ENCODE measurements at places on chromosomes 4 and X.

GRCh38 chr4:110059556-110060191, 138.7 kb downstream of the ELOVL6 start:
- DNase-seq = no peak

- DNase-seq = no peak
These were observed 1497.3 kb downstream of the STIM2 start for GRCh38 chr4:28357990-28358389.

GRCh38 chrX:21741869-21742701, 15.8 kb downstream of the SMPX start:
- no peak for DNase-seq

DNA sequence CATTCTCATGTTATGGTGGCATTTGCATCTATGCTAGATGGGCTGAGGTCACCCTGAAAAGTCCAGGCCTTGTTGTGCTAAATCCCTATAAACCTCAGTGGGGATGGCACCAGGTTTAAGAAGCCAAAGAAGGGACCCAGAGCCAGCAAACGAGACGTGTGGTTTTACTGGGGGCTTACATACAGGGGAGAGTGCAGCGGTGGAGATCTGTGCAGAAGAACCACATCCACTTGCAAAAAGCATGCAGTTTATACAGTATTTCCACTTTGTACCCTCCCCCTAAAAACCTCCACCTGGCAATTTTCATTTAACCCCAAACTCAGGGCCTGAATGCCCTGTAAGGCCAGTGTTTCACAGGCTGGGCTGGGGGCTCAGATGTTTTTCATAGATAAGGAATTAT, 134.9 kb upstream of the GATB start:
- no peak for DNase-seq

GRCh38 chr4:98937986-98938720, 9.2 kb upstream of the EIF4E start:
- DNase-seq = no peak

GRCh38 chr4:122224348-122224747, 72.2 kb downstream of the BLTP1 start:
- DNase-seq = no peak

GRCh38 chrX:121150217-121150616, 102.8 kb downstream of the GLUD2 start:
- DNase-seq = no peak

- DNase-seq = no peak
These were observed 33.5 kb downstream of the NSG1 start for GRCh38 chr4:4420421-4420820.

- no peak for DNase-seq
These were observed 68.1 kb upstream of the ZMAT1 start for GRCh38 chrX:101999644-102000539.

- DNase-seq = no peak
These were observed 562.9 kb upstream of the FAT1 start for GRCh38 chr4:187286525-187286924.

DNA sequence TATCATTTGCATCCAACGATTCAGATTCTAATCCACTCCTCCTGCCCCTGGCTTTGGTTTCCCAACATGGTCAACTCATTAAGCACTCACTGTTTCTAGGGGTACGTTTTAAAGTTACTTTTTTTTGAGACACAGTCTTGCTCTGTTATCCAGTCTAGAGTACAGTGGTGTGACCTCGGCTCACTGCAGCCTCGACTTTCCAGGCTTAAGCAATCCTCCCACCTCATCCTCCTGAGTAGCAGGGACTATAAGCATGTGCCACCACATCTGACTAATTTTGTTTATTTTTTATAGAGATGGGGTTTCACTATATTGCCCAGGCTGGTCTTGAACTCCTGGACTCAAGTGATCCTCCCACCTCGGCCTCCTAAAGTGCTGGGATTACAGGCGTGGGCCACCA, 48.9 kb downstream of the TMEM156 start:
- DNase-seq = no peak

GRCh38 chr4:96164814-96165351, 325.0 kb downstream of the PDHA2 start:
- no peak for DNase-seq

DNA sequence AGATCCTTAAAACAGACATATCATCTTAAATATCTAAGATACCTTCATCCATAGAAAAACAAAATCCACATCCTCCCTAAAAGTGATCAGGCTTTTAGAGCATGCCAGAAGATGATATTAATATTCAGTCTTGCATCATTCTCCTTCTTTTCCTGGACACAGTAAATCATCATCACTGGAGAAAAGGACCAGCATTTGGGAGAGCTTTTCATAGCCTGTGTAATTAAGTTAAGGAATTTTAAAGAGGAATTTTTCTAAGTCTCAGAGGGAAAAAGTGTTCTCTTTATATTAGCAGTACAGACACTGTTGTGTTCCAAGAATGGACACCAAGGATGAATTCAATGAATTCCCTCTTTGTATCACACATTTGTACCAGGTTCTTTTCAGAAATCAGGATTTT, 696 bp downstream of the SCRG1 start:
- no peak for DNase-seq

- DNase-seq = no peak
These were observed 193.5 kb upstream of the AMOT start for GRCh38 chrX:113033966-113034680.

- no peak for DNase-seq
These were observed 27.2 kb downstream of the BST1 start for GRCh38 chr4:15729910-15730533.

DNA sequence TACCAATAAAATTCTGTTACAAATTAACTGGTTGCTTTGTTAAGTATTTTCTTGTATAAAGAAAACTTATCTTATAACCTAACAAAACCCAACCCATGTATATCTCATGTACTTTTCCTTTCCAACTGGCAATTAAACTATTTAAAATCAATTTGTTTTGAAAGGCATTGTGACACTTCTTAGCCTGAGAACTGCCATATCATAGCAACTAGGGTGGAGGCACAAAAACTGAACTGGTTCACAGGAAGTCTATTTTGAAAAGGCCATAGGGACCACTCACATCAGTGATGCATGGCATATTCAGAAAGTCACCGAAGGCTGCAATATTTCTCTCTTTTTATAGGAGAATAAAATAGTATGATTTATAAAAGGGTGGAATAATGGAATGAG, 40.5 kb upstream of the ARSJ start:
- DNase-seq = no peak

DNA sequence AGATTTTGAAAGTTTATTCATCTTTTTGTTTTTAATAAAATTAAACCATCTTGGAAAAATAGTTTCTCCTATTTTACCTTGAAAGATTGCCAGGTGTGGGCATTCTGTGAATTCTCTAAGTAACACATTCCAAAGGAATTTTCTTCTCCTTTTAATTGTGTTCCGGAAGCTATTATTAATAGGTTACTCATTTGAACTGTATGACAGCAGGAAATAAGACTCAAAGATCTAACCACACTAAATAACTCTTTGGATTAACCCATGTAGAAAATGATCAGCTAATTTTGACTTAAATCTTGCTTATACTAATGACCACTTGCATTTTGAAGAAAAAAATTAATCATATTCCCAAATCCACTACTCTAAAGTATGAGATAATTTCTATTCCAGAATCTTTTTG, 17.6 kb upstream of the CCNI start:
- no peak for DNase-seq

Measured in stimulated activated CD8-positive, alpha-beta memory T cell treated with anti-CD3 and anti-CD28 coated beads, Interleukin-15, amount 100 ng/mL, for 24 hours (primary cell).